Globus pallidus (tissue), 1 donor: ENCODE measurements at places on chromosomes 1 and 21.
A peak's percentile ranks its signal among the peaks of the same experiment; 100 is the strongest.

GRCh38 chr1:47128221-47128620 is 9.0 kb upstream of the CYP4A22 start:
- DNase-seq: no peak

GRCh38 chr21:29152916-29153315 is 22.5 kb downstream of the MAP3K7CL start:
- DNase-seq: no peak

GRCh38 chr1:98344731-98345130 is 316.8 kb upstream of the SNX7 start:
- DNase-seq: no peak

DNA sequence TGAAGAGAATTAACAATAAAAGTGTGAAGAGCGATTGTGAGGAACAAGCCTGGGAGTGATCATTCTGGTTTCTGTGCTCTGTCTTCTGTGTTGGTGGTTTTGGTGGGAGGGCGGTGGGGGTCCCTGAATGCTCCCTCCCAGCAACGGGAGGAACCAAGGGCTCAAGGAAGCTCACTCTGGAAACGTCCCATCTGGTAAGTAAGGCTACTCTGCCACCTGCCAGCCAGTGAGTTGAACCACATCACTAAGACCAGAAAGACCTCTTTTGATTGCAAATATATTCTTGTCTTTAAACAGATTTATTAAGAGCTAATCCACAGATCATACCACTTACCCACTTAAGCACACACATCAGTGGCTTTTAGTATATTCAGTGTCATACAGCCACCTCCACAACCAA is 125.0 kb downstream of the PRDM2 start:
- no peak for DNase-seq

- no peak for DNase-seq
Measured at GRCh38 chr1:116579259-116579875, 8.5 kb upstream of the CD58 start.

- DNase-seq: no peak
Measured at GRCh38 chr1:64851664-64852063, 106.8 kb downstream of the RAVER2 start.

GRCh38 chr1:114314576-114314975 is 160.9 kb upstream of the SYT6 start:
- no peak for DNase-seq

DNA sequence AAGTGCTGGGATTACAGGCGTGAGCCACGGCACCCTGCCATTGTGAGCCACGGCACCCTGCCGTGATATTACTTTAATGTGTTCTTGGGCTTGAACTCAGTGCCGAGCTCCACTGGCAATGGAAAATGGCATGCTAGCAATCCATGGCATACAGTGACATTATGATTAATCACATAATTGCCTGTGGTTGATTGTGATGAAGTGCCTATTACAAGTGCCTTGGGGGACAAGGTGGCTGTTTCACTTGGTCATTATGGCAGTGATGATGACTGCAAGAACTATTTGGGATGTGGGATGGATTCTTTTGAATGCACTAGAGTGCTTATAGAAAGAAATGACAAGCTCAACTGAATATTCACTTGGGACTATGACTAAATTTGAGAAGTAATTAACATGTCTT is 22.3 kb upstream of the HPCAL4 start:
- no peak for DNase-seq

GRCh38 chr1:162690672-162691434 is 58.6 kb downstream of the DDR2 start:
- DNase-seq: no peak

DNA sequence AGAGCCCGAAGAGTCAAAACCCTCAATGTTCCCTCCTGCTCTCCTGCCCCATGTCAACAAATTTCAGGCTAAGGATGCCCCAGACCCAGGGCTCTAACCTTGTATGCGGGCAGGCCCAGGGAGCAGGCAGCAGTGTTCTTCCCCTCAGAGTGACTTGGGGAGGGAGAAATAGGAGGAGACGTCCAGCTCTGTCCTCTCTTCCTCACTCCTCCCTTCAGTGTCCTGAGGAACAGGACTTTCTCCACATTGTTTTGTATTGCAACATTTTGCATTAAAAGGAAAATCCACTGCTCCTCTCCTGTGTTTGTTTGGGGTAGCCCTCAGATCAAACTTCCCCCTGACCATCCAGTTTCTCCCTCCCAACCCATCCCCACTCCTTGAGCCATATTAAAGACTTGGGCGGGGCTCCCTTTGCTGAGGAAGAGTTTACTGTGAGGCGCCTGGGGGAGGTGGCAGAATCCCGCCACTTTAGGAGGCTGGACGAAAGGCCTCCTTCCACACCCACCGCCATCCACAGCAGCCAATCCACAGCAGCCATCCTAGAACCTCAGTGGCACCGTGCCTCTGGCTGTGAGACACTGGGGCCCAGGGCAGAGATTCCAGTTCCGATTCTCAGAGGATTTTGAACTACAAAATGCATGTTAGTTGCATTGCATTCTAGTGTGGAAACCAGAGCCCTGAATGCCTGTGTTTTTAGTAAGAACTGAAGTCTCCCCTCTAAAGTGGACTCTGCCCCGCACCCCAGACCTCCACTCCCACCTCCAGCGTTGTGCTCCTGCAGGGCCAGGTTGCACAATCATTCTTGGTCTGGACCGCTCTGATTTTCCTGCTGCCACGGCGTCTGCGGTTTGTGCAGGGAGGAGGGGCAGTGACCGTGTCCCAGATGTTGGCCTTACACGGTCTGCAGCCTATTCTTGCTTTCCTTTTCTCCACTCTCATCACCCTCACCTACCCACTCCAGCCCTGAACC is 3.0 kb downstream of the OLFML3 start:
- DNase-seq: peak; percentile 32

DNA sequence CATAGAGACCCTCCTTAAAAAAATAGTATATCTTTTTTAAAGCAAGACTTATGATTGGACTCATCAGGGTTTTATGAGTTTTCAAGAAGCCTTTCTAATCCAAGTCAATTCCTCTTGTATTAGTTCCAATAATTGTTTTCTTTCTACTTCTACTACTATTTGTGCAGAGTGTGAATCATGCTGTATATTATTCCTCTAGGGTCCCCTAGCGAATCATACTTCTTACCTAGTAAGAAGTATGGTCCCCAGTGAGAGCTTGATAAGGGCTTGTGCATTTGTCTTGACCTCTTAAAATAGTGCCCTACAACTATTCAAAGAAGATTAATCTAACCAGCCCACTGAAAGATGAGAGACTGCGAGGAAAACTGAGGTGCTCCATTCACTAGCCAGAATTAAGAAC is 715.7 kb upstream of the ZP4 start:
- no peak for DNase-seq

- no peak for DNase-seq
Measured at GRCh38 chr1:196178083-196178635, 430.1 kb downstream of the KCNT2 start.

DNA sequence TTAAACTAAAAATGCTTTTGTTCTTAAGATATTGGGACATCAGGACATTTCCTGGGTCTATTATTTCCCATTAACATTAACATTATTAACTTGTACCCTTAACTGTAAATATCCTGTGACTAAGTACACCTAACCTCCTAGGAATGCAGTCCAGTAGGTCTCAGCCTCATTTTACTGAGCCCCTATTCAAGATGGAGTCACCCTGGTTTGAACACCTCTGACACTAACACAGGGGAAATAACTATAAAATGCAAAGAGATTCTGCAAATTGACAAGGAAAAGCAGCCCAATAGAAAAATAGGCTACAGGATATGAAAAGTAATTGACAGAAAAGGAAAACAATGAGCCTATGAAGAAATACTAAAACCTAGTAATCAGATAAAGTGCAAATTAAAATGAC is 11.6 kb upstream of the NCMAP start:
- DNase-seq: no peak

- DNase-seq: no peak
Measured at GRCh38 chr1:231679109-231679508, 52.5 kb downstream of the DISC1 start.

DNA sequence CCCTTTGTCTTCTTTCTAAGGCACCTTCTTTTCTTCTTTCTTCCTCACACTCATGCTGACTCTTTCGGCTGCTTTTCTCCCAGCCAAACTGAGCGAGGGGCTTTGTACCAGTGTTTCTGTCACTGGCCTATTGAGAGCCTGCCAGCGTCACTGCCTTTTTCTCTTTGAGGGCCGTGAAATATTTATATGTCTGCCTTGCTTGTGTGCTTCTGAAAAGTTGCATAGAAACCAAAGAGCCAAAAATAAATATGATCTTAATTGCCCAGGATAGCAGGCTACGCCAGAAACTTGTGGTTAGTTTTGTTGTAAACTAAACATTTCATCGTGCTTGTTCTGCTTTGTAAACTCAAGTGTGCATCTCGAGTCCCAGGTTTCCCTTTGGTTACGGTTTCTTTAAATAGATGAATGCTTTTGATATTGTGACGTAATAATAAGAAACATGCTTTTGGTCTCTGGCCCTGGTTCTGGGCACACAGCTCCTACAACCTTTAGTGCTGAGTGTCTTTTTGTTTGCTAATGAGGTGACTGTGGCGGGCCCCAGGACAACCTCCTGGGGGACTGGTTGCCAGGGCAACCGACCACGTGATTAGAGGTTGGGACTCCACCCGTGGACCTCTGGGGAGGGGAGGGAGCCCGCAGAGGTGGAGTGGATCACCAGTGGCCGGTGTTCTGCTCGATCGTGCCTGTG is 10.8 kb downstream of the SLC37A1 start:
- peak; percentile 19 for DNase-seq

DNA sequence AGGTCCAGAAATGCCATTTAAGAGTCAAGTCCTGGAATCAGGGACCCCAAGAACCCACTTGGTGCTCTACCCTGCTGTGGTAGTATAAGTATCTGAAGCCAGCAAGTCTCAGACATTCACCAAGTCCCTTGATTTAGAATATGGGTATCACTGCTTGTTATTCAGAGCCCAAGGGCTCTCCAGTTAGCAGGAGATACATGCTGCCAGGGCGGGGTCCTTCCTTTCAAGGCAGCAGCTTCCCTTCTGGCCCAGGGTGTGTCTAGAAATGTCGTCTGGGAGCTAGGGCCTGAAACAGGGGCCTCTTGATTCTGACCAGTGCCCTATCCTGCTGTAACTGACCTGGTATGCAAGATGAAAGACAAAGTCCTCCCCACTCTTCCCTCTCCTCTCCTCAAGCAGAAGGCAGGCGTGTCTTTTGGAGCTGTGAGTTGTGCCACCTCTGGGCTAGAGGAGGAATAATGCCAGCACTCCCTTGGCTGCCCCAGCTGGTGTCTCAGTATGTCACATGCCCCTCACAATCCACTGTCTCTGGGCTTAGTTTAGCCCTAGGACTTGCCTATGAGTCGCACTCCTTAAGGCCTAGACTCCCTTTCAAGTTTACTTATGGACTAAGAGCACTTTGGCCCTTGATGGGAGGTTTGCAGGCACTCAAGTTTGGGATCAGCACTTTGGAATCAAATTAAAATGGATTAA is 200.2 kb downstream of the MRPL39 start:
- DNase-seq: no peak

DNA sequence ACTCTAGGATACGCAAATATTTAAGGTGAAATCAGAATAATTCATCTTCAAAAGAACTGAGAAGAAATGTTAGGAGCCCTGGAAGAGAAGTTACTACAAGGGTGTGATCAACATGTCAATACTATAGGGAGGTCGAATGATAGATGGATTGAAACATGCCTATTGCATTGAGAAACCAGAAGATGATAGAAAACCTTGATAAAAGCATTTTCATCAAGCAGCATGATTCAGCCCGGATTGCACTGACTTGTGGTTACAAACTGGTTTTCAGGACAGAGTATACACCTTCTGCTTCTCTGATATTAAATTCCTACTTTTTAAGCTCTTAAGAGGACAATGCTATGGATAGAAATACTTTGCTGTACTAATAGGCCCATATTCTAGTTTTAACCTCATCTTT is 164.2 kb downstream of the FMN2 start:
- DNase-seq: no peak

- no peak for DNase-seq
Measured at GRCh38 chr21:45318556-45319404, 31.1 kb upstream of the POFUT2 start.

DNA sequence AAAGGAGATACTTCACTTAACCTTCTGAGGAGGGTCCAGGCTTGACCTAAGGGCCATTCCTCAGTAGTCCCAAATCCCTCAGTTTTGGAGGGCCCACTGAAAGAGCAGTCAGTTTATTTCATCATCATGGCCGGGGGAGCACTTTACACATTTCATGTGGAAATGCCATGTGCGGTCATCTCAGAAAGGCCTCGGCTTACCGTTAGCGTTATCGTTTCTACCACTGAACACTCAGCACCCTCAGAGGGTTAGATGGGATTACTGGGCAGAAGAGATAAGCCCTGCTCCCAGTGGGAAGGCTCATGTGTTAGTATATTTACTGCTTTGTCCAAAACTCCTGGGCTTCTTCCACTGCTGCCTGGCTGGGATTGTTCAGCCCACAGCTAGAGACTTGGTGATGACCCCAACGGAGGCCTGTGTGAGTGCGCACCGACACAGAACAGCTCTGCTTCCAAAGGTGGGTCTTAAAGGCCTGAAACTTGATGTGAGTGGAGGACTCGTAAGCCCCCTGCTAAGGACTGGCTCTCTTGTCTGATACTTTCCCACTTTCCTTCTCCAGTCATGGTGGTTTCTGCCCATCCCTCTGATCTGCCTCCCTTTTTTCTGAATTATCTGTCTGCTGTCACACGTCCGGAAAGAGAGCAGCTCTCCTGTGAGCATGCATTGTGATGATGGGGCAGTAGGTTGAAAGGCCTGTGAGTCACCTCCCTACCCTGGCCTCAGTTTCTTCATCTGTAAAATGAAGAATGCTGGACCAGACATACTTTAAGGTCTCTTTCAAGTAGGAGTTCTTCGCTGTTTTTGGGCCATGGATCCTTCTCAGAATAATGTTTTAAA is 284.5 kb downstream of the ASTN1 start:
- DNase-seq: no peak

GRCh38 chr1:223137455-223138085 is 5.5 kb downstream of the TLR5 start:
- peak; percentile 47 for DNase-seq

DNA sequence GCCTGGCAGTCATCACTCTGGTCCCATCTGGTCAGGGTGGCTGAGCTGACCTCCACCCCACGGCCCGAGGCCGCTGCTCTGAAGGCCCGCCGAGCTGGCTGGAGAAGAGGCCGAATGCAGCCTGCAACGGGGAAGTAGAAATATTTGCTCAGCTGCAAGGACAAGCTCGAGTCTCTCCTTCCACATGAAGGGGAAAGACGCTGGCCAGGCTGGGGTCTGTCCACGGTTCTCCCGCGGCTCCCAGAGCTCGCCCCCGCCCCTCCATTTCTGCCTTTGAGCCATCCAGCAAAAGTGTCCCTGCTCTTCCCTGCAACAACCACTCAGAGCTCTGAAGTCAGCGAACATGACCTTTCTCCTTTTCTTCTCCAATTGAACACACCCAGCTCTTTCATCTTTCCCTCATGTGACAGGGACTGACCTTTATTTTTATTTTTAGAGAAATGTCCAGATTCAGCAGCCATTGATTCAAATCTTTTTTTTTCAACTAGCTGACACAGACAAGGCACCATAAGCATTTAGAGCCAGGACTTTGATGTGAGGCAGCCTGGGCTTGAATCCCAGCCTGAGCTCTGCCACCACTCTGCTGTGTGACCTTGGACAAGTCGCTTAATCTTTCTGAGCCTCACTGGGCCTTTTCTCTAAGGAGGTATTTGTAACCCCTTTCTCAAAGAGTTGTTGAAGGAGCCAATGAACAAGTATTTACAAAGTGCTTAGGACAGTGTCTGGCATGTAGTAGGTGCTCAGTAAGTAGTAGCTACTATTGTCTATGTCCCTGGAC is 149.3 kb upstream of the WNT4 start:
- DNase-seq: no peak
